ENCODE measurements at places on chromosomes 16 and 17.

GRCh38 chr17:4293572-4293971 is 29.8 kb upstream of the ANKFY1 start:
- DNase-seq = no peak

DNA sequence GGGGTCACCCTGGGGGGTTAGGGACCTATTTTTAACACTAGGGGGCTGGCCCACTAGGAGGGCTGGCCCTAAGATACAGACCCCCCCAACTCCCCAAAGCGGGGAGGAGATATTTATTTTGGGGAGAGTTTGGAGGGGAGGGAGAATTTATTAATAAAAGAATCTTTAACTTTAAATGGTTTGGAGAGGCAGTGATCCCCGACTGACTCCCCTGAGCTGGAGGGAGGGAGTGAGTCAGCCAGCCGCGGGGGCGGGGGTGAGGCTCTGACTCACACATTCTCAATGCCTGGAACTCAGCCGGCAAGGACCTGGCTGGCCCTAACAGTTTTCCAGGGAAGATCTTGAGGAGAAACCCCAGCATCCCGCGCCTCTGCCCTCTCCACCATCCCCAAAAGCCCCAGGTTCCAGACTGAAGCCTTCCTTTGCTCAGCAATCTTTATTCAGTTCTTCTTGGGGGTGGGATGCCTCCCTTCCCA is 1.5 kb downstream of the HCFC1R1 start:
- DNase-seq = peak; percentile 59

- no peak for DNase-seq
These were observed 22.7 kb upstream of the CMTM4 start for GRCh38 chr16:66719246-66719645.

DNA sequence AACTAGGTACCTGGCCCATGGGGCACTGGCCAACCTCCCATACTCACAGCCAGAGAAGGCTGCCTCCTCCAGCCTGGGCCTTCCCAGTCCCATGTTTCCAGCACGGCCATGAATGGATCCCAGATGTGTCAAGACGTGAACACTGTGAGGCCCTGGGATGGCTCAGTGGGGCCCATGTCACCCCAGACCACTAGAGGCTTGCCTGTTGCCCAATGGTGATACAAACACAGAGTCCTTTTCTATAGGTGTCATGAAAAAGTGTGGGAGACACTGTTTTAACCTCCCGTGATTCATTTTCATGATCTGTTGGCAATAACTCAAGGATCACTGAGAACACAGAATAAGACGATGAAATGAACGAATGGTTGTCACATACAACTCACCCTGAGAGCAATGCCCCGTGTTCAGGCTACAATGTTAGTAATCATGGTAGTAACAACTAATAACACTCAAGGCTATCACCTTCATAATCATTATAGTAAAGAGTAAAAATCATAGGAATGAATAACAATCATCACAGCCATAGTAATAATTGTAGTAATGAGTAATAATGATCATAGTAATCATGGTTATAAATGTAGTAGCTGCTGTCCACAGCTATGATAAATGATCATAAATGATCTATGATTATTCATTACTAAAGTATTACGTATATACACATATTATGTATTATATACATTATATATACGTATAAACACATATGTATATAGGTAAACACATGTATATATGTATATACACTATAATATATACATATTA is 64.0 kb downstream of the DYNLRB2 start:
- no peak for DNase-seq

DNA sequence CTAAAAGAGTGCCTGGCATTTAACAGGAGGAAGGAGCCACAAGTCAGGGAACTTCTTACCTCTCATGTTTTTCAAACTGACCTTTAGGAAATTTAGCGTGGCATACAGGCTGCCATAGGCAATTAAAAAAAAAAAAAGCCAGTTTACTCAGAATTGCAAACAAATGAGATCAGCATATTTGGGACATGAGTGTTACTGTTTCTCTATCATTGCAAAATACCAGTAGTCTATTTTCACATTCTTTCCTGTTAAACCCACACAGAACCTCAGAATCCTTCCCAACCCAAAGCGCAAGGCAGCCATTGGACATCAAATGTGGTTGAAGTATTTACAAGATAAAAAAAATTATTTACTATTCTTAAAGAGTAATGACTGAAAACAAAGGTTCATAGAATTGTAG is 366.4 kb upstream of the DYNLRB2 start:
- no peak for DNase-seq

DNA sequence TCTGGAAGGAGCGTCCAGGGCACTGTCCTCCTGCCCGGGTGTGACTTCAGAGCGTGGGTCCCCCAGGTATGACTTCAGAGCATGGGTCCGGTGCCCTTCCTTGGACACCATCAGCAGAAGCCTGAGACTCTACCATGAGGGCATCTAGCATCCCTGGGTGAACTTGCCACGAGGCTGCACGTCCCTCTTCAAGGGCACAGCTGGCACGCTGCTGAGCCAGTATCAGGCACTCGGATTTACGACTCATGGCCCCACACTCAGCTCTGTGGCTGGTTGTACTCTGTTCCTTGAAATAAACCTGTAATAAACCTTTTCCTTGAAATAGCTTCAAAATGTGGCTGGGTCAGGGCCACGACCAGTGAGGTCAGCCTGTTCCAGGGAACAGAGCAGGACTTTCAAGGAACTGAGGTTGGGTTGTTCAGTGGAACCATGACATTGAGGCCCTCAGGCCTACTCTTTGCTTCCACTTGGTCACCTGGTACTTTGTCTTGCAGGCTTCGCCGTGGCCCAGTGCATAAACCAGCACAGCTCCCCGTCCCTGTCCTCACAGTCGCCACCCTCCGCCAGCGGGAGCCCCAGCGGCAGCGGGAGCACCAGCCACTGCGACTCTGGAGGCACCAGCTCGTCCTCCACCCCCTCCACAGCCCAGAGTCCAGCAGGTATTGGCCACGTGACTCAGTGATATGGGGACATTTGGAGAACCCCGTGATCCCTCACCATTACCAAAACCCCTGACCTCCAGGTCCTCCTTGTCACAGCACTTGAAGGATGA is 89.9 kb downstream of the SOCS1 start:
- no peak for DNase-seq

DNA sequence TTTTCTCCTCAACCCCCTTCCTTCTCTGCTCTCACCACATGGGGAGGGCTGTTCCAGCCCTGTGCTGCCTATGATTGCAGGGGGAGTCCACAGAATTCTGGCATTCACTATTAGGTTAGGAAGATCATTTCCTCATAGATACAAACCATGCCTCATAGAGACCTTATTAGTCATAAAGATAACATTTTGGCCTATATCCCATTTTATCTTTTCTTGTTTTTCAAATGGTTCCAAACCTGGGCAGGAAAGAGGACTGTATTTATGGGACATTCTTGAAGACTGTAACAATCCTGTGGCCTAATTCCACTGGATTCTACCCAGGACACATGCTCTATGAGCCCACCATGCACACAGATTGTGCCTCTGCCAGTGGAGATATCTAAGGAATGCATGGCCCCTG is 51.7 kb downstream of the ASIC2 start:
- no peak for DNase-seq

GRCh38 chr16:89785523-89786155 is 30.8 kb downstream of the FANCA start:
- peak; percentile 23 for DNase-seq

- DNase-seq = no peak
These were observed 43.9 kb upstream of the SSTR5 start for GRCh38 chr16:1028524-1029258.

DNA sequence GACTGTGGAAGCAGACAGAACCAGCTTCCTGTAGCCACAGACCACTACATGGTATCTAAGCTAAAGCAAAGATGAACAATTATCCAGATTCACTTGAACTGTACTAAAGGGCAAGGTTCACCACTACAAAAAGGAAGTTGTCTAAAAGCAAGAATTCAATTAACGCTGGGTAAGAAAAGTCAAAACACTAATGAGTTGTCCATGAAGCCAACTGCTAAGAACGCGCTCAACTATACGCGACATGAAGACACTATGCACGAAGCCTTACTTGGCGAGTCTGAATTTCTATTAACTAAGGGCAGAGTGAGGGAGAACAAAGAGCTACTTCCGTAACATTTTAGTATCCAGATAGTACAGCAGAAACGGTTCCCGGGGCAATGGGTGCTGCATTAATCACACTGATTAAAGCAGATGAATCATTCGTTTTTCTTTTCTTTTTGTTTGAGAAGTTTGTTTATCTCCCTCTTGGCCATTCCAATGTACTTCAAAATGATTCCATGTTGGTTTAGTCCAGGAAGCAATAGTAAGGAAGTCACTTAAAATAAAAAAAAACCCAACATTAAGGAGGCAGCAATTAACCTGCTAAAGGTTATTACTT is 2.8 kb upstream of the RPS15A start:
- DNase-seq = no peak

GRCh38 chr16:55242667-55243066 is 81.3 kb upstream of the IRX6 start:
- DNase-seq = no peak

DNA sequence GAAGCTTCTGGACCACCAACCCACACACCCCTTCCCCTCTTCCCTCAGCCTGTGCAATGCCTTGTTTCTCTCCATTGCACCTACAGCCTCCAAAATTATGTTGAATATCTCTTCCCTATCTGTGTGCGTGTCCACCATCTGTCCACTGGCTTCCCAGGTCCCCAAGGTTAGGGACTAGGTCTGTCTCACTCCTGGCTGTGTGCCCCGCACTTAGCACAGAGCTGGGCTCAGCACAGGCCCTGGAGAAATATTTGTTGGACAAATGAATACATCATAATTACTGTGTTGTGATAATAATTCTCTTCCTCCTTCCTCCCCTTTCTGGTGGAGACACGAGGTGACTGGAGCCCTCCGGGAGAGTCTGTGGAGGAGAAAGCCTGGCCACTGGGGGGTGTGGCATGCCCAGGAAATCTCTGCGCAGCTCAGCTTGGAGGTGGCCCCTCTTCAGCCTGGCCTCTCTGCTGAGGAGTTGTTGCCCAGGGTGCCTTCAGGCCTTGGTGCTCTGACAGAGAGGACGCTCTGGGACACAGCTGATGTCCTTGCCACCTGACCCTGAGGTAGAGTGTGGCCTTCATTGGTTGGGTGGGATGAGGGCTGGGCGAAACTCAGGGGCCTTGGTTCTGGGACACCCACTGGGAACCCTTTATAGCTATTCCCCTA is 3.3 kb upstream of the BRD7 start:
- no peak for DNase-seq

DNA sequence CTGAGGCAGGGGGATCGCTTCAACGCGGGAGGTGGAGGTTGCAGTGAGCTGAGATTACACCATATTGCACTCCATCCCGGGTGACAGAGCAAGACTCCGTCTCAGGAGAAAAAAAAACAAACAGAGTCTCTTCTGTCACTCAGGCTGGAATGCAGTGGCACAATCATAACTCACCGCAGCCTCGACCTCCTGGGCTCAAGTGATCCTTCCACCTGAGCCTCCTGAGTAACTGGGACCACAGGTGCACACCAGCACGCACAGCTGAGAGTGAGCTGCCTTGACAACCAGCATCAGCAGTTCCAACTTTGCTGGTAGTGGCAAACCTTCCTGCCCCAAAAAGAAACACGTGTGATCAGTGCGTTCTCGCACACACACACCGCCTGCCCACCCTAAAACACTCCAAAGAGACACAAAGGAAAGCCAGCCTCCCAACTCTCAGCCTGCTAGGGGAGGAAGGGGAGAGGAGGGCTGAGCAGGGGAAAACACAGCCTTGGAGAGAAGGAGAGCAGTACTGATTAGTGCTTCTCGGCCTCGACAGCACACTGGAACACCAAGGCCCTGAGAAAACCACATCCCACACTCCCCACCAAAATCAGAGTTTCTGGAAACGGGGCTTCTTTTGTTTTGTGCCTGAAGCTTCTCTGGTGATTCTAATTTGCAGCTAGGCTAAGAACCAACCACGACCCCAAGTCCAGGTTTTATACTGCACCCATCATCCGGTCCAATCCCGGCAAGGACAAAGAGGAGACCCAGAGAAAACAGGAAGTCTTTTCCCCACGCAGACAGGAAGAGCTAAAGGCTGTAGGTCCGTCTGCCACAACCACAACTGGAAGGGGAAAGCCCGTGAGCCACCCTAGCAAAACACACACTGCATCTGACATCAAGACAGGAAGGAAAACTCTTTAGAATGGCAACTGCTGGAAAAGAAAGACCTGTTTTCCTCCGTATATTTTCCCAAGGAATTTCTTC is 28.8 kb downstream of the ZCCHC14 start:
- no peak for DNase-seq

GRCh38 chr17:64345689-64346376 is 44.8 kb downstream of the PECAM1 start:
- no peak for DNase-seq

GRCh38 chr17:81443269-81443668 is 48.0 kb downstream of the BAHCC1 start:
- DNase-seq = no peak

GRCh38 chr17:39083270-39083669 is 68.2 kb downstream of the PLXDC1 start:
- DNase-seq = no peak

DNA sequence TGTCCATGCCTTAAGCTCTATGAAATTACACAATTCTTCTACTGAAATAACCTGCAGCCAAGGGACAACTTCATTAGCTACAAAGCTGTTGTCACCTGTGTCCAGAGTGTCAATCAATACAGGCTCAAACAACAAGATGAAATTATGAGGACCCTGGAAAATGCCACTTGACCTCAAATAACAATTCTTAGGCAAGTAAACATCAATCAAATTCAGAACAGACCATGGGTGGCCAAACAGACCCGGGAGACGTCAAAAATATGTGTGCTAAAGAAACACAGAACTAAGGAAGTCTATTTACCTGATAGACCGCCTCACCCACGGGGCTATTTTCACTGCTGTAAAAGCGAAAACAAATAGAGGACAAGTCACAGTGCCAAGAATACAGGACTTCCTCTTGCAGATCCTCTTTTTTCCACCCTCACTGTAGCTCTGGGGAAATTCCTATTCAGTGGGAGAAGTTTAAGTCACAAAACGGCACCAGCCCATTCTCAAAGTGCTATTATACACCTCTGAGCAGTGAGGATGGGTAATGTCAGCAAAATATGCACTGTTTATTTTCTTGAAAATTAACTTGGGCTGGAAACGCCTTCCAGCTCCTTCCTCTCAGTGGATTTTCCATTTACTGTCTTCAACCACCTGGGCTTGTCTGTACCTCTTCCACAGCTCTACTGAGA is 2.7 kb downstream of the LITAF start:
- no peak for DNase-seq

- DNase-seq = no peak
These were observed 185.8 kb downstream of the ZFHX3 start for GRCh38 chr16:72862090-72862489.

DNA sequence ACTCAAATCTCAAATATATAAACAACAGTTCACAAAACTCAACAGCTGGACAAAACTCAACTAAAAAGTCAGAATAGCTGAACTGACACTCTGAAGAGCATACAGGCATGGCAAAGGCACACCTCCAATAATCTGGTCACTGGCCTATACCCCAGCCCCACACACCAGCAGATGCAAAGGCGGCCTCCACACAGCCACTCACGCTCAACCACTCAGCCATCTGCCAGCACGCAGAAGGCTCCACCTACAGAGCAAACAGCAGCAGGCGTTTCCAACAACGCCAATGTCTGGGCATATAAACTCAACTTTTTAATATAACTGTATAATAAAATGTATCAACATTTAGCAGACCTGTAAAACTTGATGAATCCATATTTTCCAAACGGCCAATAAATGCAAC is 17.2 kb downstream of the USP7 start:
- DNase-seq = no peak

GRCh38 chr17:82213251-82214011 is 789 bp upstream of the CCDC57 start:
- DNase-seq = no peak
